ENCODE measurements at places on chromosomes 16 and 17.

- DNase-seq, result peak; percentile 19
These were observed 20.4 kb downstream of the RBFOX3 start for GRCh38 chr17:79590523-79590860.

DNA sequence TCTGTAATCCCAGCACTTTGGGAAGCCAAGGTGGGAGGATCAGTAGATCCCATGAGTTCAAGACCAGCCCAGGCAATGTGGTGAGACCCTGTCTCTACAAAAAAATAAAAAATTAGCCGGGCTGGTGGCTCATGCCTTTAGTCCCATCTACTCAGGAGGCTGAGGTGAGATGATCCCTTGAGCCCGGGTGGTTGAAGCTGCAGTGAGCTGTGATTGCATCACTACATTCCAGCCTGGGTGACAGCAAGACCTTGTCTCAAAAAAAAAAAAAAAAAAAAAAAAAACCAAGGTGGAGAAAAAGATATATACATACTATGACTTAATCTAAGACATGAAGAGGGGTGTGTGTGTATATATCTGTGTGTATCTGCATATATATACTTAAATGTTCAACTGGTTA, 26.7 kb downstream of the BBS2 start:
- no peak for DNase-seq

DNA sequence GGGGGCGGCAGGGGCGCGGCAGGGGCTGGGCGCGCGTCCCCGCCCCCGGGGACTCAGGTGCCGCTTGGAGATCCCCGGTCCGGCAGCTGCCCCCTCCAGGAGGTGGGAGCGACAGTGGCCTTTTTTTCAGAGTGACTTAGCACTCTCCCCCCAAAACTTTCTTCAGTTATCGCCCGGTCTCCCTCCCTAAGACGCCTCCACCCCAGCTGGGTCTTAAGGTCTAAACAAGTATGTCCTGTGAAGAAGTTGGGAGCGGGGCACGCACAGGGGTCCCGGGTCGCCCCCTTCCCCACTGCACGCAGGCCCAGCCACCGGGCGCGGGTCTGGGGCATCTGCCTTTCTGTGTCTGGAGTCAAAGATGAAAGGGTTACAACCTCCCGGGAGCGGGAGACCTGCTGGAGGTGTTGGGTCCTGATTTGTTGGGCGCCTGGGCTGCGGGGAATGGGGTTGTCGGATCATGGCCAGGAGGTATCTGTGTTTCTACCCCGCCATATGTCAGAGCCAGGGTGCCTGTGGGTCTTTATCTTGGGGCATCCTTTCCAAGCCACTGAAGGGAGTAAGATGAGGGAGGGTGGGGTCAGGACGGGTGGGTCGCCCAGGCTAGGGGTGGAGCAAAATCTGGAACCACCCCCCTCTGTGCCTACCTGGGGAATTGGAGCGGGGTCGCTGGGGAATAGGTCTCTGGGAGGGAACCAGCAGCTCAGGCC, 757 bp downstream of the FMNL1 start:
- peak; percentile 59 for DNase-seq

GRCh38 chr16:2474877-2475412, at the start of gene TBC1D24:
Gene TBC1D24, plus strand, starts transcription at chr16:2475127. Its CDS starts 21,022 bp downstream, at chr16:2496149.
- peak; percentile 96 for DNase-seq

DNA sequence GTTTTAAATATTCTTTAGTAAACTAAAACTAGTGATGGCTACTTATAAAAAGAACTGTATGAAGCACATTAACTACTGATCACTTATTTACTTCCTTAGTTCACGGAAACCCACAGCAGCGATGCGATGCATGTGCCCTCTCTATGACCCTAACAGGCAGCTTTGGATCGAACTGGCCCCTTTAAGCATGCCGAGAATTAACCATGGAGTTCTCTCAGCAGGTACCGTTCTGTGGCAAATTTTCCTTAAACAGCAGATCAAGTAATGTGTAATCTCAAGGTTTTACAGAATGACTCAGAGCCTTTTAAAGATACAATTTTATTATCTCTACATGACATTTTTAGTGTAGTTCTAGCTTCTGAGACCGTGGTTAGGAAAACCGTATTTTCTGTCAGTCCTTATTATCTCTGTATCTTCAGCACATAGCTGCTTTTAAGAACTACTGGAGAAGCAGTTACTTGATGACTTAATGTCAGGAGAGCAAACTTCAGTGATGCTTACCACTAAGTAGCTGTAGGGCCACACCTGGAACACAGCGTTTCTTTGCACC, 43.0 kb downstream of the GAN start:
- DNase-seq, result no peak

- DNase-seq, result no peak
These were observed 41.9 kb upstream of the CRHR1 start for GRCh38 chr17:45742251-45742650.

DNA sequence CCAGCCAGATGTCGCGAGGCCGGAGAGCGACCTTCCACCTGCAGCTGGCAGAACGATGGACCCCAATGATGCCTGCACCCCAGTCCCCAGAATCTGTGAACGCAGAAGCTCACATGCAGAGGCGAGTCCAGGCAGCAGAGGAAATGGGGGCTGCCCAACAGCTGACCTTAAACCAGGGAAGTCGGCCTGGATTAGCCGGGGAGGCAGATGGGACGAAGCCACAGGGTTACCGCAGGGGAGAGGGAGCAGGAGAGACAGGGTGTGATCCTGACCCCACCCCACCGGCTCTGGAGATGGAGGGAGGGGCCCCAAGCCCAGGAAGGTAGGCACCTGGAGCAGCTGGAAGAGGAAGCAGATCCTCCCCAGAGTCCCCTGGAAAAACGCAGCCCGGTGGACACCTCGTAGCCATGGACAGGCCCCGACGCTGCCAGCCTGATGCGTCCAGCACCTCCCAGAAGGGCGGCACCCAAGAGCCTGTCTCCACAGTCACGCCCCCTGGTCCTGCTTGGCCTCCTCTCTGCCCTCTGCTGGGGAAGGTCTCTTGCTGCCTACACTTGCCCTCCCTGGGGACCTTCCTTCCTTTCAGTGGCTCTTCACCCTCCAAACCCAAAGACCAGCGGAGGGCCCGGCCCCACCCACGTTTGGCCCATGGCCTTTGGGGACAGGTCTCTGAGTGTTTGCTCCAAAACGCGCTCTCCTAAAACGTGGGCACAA, 37.3 kb downstream of the PIEZO1 start:
- no peak for DNase-seq

Data from posterior cingulate gyrus (tissue), 11 donors.